Esophagus squamous epithelium (tissue), 5 donors: ENCODE measurements at places on chromosomes 4 and X. TPM values are rescaled to one million over a fixed set of nuclear protein-coding genes. Genes with fewer than 3 reads are reported as not detected.
A peak's percentile ranks its signal among the peaks of the same experiment; 100 is the strongest.

DNA sequence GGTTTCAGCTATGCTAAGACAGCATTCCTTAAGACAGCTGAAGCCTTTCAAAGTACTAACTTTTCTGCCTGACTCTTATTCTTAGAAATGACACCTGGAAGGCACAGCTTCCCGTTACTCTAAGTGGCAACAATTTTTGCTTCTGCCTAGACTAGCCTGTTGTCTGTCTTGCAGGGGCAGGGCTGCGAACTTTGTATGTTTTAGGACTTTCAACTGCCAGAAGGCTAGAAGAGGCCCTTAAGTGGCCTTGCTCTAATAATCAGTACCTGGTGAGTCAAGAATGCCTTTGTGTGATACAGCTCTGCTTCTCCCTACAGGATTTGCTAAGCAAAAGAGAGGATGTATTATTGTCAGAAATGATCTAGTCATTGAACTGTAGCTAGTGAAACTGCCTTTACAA is 30.0 kb upstream of the TFDP3 start:
- H3K27me3 ChIP-seq, result no peaks in the 10 kb centered on the region
- H3K4me1 ChIP-seq, result no peaks in the 10 kb centered on the region
- no peak for DNase-seq
- no peak overlapping the region for H3K4me3 ChIP-seq
- no peaks in the 10 kb centered on the region for H3K36me3 ChIP-seq
- H3K27ac ChIP-seq, result no peak overlapping the region

- no peak overlapping the region for H3K4me3 ChIP-seq
- H3K4me1 ChIP-seq, result no peaks in the 10 kb centered on the region
- H3K27ac ChIP-seq, result no peak overlapping the region
- H3K27me3 ChIP-seq, result no peaks in the 10 kb centered on the region
Observed at GRCh38 chrX:20311505-20311904, 44.8 kb upstream of the RPS6KA3 start.

DNA sequence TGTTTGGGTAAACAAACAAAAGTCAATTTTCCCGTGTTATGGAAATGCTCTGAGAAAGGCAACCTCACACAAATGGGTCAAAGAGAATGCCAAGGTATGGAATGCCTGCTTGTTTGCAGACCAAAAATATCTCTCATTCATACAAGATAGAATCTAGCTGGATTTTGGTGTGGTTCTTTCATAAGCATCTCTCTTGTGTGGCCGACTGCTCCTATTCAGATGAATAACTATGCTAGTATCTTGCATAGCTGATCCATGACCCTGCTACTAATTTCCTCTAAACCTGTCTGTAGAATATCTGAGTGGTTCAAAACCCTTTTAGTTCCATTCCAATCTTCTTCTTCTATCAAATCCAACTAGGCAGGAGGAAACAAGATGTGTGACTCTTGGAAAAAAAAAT is 28.2 kb upstream of the SORBS2 start:
- H3K36me3 ChIP-seq, result no peaks in the 10 kb centered on the region
- no peaks in the 10 kb centered on the region for H3K4me1 ChIP-seq
- H3K27ac ChIP-seq, result peak overlapping the region; percentile 86

Gene OTC
- not detected for total RNA-seq

GRCh38 chrX:151174581-151175282 is 1.7 kb upstream of the GPR50 start:
- peaks cover 3% of the 10 kb centered on the region for H3K27me3 ChIP-seq
- H3K4me1 ChIP-seq, result no peaks in the 10 kb centered on the region
- DNase-seq, result no peak
- H3K36me3 ChIP-seq, result no peaks in the 10 kb centered on the region
- H3K27ac ChIP-seq, result no peak overlapping the region

DNA sequence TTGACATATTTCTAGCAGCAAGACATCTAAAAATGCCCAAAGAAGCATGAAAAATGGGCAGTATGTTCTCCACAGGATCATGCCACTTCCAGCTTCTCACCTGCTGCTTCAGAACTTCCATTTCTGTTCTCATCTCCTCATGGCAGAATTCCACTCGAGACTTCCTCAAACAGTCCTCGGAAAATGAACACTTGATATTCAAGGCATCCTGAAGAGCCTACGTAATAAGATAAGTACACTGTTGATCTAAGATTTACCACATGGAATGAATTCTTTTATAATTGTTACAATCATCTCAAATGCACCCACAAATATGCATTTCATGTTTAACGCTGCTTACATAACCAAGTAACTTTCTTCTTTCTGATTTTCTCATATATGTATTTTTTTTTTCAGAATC is 14.1 kb downstream of the TNIP3 start:
- DNase-seq, result no peak
- H3K27me3 ChIP-seq, result no peaks in the 10 kb centered on the region
- H3K4me3 ChIP-seq, result no peak overlapping the region
- H3K36me3 ChIP-seq, result no peaks in the 10 kb centered on the region
- no peaks in the 10 kb centered on the region for H3K4me1 ChIP-seq

Gene GPR143
- 2.3 TPM for total RNA-seq

Gene TLR10
- total RNA-seq, result 0.38 TPM

DNA sequence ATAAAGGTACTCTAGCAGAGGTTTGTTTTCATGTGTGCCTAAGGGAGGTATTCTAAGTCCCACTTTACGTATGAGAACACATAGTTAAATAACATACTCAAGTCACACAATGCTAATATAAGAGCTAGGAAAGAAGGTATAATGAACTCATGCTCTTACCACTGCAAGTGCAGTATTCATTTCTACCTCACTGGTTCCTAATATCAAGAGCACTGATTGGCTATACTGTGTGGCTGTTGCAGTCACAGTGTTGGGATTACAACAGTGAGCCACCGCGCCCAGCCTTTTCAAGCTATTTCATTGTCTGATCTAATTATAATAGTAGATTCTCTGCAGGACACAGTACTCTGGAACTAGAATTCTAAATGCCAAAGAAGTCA is 84.0 kb downstream of the PDS5A start:
- H3K27me3 ChIP-seq, result no peaks in the 10 kb centered on the region
- no peak overlapping the region for H3K4me3 ChIP-seq
- peaks cover 4% of the 10 kb centered on the region for H3K36me3 ChIP-seq
- H3K4me1 ChIP-seq, result no peaks in the 10 kb centered on the region
- no peak for DNase-seq

Gene UBA1
- 238 TPM for total RNA-seq

DNA sequence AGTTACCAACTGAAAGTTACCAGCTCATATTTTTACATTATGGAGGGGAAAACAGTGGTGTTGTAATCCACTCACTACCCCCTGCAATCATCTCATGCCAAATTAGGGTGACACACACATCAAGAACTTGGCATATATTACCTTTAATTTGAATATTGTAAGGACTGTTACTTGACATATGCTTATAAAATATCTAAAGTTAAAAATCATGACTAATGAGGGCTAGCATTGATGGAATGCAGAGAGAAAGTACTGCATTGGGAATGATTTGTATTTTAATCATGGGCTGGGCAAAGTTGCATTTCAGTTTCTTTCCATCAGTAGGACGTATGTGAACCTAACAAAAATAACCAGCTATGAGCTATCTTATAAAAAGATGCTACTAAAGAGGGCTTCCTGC is 517.5 kb upstream of the GRIA3 start:
- no peaks in the 10 kb centered on the region for H3K27me3 ChIP-seq
- no peak overlapping the region for H3K4me3 ChIP-seq
- no peak for DNase-seq
- no peak overlapping the region for H3K27ac ChIP-seq
